ENCODE measurements at places on chromosomes 2 and 18.

DNA sequence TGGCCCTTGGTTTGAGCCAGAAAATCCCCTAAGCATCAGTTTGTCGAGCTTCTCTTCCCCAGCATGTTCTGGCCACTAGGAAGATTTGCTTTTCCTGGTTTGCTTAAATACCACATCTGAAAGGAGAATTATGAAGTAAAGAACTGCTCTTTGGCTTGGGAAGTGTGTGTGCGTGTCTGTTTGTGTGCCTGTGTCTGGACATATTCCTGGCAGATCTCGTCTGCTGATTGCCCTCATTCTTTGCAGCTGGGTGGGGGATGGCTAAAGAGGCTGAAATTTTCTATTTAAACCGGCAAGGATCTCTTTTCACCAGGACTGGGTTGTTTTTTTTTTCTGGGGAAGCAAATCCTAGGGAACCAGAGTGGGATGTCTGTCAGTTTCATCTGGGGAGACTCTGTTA, 57.3 kb upstream of the MBOAT2 start:
- no peak for DNase-seq
- no peak overlapping the region for H3K27ac ChIP-seq
- H3K4me1 ChIP-seq: no peaks in the 10 kb centered on the region
- H3K4me3 ChIP-seq: no peak overlapping the region
- H3K36me3 ChIP-seq: no peaks in the 10 kb centered on the region

DNA sequence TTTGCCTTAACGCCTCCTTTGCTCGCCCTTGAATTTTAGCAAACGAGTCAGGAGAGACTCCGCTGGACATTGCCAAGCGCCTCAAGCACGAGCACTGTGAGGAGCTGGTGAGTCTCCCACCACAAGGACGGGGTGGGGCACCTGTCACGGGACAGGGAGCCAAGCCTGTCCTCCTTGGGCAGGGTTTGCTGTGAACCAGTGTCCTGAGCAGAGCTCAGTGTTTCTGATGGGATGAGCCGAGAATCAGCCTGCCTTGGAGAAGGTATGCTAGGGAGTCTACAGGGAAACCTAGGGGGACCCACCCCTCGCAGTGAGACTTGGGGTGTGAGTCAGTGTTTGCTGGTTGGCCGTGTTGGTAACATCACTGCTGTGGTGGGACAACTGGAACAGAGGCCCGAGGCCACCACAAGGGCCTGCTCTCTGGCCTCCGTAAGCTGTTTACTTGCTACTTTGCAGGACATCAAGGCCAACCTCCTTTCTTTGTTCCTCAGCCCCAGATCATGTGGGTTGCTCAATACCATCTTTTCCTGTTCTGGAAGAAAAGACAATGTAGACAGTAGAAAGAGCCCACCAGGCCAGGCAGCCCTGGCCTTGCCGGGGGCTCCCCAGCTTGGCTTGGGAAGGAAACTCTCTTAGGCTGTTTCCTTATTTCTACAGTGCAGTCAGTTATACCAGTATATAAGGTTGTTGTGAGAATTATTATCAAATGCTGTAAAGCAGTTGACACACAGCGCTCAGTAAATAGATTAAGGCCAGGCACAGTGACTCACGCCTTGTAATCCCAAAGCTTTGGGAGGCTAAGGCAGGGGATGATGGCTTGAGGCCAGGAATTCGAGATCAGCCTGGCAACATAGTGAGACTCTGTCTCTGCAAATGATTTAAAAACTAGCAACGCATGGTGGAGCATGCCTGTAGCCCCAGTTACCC, 42.4 kb downstream of the ITGB1BP1 start:
- no peak overlapping the region for H3K4me3 ChIP-seq
- no peaks in the 10 kb centered on the region for H3K27me3 ChIP-seq
- H3K27ac ChIP-seq: no peak overlapping the region
- DNase-seq: no peak
- no peaks in the 10 kb centered on the region for H3K4me1 ChIP-seq
- no peaks in the 10 kb centered on the region for H3K36me3 ChIP-seq

GRCh38 chr2:63590626-63591408, 2.1 kb downstream of the MDH1 start:
- no peaks in the 10 kb centered on the region for H3K27me3 ChIP-seq
- no peak overlapping the region for H3K4me3 ChIP-seq
- H3K36me3 ChIP-seq: peaks cover 17% of the 10 kb centered on the region
- no peak overlapping the region for H3K27ac ChIP-seq
- peaks cover 13% of the 10 kb centered on the region for H3K4me1 ChIP-seq
- DNase-seq: no peak

DNA sequence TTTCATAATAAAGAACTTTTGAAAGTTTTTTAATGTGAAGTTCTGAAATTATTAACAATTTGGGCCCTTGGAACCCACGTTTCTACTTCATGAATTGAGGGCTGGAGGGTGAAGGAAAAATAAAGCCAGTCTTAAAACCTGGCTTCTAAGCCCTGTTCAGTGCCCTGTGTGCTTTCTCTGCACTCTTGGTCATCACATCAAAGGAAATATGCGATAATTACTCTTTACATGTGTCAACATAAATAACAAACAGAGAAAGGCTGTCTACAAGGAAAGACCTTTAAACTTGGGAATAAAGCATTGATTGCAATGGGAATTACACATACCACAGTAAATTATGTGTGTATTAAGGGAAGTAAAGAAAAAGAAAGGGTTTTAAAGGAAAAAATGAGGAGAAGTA, 150.7 kb upstream of the KLF7 start:
- H3K36me3 ChIP-seq: no peaks in the 10 kb centered on the region
- DNase-seq: no peak
- no peaks in the 10 kb centered on the region for H3K4me1 ChIP-seq
- no peak overlapping the region for H3K27ac ChIP-seq

DNA sequence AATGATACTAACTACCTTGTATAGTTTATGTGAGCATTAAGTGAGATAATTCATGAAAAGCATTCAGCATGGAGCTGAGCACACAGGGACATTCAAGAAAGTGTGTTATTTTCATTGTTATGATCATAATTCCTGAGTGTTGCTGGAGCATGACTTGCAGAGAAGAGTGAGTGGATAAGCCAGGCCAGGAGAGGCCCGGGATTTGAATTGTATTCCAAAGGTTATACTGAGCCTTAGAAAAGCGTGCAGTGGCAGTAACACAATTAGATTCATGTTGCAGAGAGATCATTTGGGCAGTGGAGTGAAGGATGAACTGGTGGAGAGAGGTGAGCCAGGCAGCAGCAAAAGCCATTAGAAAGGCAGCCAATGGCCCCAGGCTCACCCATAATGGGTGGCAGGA, 142.9 kb upstream of the SH3BP4 start:
- H3K36me3 ChIP-seq: no peaks in the 10 kb centered on the region
- no peak overlapping the region for H3K4me3 ChIP-seq
- no peak for DNase-seq
- H3K27ac ChIP-seq: no peak overlapping the region

DNA sequence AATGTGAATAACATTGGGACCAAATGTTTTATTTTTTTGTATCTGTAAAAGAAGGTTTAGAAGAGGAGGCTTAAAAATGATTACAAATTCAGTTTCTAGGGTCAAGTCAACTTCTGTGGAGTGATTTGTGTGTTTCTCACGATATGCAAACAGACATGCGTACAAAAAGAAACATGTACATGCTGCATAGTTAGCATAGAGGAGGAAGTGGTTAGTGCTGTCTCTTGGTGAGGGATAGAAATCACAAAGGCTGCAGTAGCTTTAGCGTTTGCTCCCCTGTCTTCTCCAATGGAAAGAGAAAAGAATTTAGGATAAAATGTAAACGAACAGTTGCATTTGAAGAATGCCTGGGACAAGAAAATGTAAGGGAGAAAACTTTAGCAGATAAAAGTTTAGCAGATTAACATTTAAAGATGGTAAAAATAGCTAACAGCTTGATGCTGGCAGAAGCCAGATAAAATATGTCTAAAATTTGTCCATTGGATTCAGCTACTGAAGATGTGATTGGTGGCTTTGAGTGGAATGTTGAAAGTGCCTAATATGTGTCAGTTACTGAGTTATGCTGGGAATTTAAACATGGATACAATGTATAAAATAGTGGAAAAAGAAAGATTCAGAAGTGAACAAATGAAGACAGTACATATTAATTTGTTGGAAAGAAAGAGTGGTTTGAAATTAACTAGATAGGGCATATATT, 44.9 kb downstream of the MALT1 start:
- no peak for DNase-seq
- no peak overlapping the region for H3K4me3 ChIP-seq
- no peaks in the 10 kb centered on the region for H3K27me3 ChIP-seq
- peaks cover 36% of the 10 kb centered on the region for H3K4me1 ChIP-seq
- H3K36me3 ChIP-seq: peaks cover 26% of the 10 kb centered on the region

DNA sequence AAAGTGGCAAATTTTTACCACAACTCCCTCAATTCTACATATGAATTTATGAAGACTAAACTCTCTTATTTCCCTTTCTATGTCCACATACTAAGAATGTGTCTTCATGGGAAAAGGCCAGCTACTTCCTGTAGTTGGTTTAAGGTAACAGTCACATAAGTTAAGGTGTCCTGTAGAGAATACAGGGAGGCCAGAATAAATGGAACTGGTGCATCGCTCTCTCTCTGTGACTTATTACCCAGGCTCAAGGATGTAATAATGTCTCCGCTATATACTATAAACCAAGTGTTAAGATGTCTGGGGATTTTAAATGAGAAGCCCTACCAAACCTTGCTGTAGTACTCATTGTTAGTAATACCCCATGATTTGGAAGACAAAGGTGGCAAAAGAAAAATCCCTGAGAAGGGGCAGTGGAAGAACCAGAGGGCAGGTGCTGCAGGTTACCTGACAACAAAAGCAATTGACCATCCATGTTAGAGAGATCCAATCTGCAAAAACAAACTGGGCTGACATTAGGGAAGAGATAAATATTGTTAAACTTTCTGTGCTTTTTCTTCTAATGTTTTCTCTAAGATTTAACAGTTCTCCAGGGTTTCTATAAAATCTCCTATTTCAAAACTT, 372.8 kb downstream of the TMX3 start:
- no peak for DNase-seq
- no peaks in the 10 kb centered on the region for H3K4me1 ChIP-seq
- no peaks in the 10 kb centered on the region for H3K36me3 ChIP-seq
- H3K4me3 ChIP-seq: no peak overlapping the region
- H3K27ac ChIP-seq: no peak overlapping the region
- H3K27me3 ChIP-seq: no peaks in the 10 kb centered on the region

- H3K36me3 ChIP-seq: no peaks in the 10 kb centered on the region
- no peak overlapping the region for H3K4me3 ChIP-seq
- DNase-seq: no peak
- H3K27me3 ChIP-seq: no peaks in the 10 kb centered on the region
- H3K4me1 ChIP-seq: peaks cover 3% of the 10 kb centered on the region
- H3K27ac ChIP-seq: no peak overlapping the region
Measured at GRCh38 chr18:61943175-61943964, 50.6 kb upstream of the RNF152 start.

DNA sequence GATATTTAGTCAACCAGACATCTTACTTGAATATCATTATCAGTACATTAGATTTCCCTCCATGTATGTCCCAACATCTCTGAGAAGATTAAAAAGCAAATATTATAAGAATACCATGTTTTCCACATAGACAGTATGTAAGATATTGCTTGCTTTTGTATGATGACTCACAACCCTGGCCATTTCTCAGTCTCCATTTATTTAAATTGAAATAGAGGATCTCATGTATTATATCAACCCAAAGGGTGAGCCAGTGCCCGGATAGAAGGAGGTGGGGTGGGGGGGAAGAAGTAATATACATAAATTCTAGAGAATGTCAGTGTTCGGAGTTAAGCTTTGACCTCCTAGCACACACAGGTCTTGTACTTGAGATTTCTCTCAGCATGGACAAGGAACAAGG, 109.6 kb downstream of the KYNU start:
- no peaks in the 10 kb centered on the region for H3K4me1 ChIP-seq
- no peak overlapping the region for H3K4me3 ChIP-seq
- no peak overlapping the region for H3K27ac ChIP-seq
- H3K27me3 ChIP-seq: no peaks in the 10 kb centered on the region

- H3K27me3 ChIP-seq: no peaks in the 10 kb centered on the region
- no peak overlapping the region for H3K4me3 ChIP-seq
- no peaks in the 10 kb centered on the region for H3K36me3 ChIP-seq
- DNase-seq: no peak
- no peaks in the 10 kb centered on the region for H3K4me1 ChIP-seq
Measured at GRCh38 chr2:102895376-102895775, 133.5 kb downstream of the TMEM182 start.

- H3K27me3 ChIP-seq: no peaks in the 10 kb centered on the region
- H3K27ac ChIP-seq: no peak overlapping the region
- peaks cover 6% of the 10 kb centered on the region for H3K36me3 ChIP-seq
- DNase-seq: no peak
- H3K4me1 ChIP-seq: no peaks in the 10 kb centered on the region
Measured at GRCh38 chr18:9281780-9282179, 52.8 kb upstream of the TWSG1 start.

GRCh38 chr2:70467831-70468779, 85.5 kb downstream of the TGFA start:
- no peaks in the 10 kb centered on the region for H3K36me3 ChIP-seq
- H3K4me1 ChIP-seq: peaks cover 3% of the 10 kb centered on the region
- no peak for DNase-seq
- H3K4me3 ChIP-seq: no peak overlapping the region

GRCh38 chr2:150705357-150705756, 217.9 kb upstream of the RND3 start:
- no peaks in the 10 kb centered on the region for H3K4me1 ChIP-seq
- no peaks in the 10 kb centered on the region for H3K36me3 ChIP-seq
- H3K27ac ChIP-seq: no peak overlapping the region
- no peak for DNase-seq
- H3K4me3 ChIP-seq: no peak overlapping the region
- no peaks in the 10 kb centered on the region for H3K27me3 ChIP-seq

DNA sequence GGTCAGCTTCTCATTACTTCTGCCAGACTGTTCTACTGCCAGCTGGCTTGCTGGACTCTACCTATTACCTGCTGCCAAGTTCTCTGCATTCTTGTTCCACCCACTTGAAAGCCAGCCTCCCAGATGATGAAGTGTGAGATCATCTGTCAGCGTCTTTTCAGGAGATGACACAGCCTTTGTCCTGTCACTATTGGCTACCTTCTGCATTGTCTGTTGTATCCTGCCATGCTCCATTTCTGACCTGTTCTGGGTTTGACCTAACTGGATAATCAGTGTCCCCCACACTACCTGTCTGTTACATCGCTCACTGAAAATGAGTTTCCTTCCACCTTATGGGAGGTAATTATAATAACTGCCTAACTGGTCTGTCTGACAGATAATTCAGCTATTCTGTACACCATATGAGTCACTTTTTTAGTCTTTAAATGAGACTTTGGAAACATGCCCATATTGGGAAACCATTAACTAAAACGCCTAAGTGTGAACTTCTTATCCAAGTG, 520.6 kb downstream of the METTL4 start:
- DNase-seq: no peak
- H3K27ac ChIP-seq: no peak overlapping the region
- no peaks in the 10 kb centered on the region for H3K4me1 ChIP-seq
- H3K27me3 ChIP-seq: peaks cover 3% of the 10 kb centered on the region

DNA sequence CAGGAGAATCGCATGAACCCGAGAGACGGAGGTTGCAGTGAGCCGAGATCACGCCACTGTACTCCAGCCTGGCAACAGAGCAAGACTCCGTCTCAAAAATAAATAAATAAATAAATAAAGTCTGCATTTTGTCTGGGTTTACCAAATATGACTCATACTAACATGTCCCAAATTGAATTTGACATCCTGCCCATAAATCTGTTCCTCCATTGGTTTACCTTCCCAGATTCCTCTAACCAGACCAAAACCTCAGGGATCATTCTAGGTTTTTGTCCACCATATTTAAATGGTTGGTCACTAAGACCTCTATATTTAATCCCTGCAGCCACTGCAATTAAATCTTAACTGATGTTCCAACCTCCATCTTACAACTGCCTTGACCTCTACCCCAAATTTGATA, 150.9 kb downstream of the ATAD2B start:
- DNase-seq: no peak
- peaks cover 6% of the 10 kb centered on the region for H3K36me3 ChIP-seq
- no peaks in the 10 kb centered on the region for H3K4me1 ChIP-seq
- H3K27ac ChIP-seq: no peak overlapping the region
- H3K27me3 ChIP-seq: no peaks in the 10 kb centered on the region

Data from T-cell (primary cell).